ENCODE measurements at places on chromosomes 12 and 14.
A peak's percentile ranks its signal among the peaks of the same experiment; 100 is the strongest.

DNA sequence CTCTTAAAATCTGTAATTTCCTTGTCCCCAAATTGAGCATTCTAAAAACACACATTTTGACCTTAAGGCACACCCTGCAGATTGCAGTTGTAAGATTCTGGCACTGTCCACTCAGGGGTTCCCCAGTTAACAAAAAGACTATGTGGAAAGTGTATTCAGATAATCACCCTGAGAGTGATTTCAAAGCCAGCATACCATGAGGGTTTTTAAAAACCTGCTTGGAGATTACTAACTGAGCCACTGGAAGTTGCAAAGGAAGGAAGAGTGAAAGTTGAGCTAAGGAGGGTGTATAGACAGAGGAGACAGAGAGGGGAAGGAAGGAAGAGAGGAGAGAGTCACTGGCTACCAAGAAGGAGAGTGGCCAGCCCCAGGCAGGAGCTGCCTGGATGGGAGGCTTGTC, 82.6 kb downstream of the EML1 start:
- no peak for DNase-seq

DNA sequence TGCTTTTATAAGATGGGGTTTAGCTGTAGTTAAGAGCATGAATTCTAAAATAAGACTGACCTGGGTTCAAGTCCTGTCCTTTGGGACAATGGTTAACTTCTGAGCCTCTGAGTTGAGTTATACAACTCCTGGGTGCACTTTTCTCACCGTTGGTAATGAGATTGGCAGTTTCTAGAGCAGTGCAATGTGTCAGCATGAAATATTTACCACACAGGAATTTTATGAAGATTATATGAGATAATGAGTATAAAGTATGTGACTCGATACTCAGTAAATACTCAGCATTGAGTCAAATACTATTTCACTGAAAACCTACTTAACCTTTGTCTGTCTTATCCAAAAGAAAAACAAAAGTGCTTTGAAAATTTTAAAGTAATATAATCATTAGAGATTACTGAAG, 214.2 kb downstream of the CPNE8 start:
- DNase-seq, result no peak

DNA sequence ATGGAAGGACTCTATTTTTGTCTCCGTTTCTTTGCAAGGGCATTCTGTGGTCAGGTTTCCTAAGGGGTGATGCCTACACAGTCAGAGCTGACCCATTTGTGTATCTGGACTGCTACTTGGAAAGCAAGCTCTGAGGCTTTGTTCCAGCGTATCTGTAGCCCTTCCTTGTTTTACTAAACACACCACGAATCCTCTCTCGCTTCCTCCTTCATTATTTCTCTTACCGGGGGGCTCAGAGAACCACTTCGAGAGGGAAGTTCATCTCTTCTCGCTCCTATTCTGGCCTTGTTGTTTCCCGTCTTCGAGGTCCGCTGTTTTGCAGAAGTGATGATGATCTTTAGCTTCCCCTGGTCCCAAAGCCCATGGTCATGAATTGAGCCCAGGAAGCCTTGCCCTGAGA, 164.7 kb downstream of the SSPN start:
- DNase-seq, result no peak

DNA sequence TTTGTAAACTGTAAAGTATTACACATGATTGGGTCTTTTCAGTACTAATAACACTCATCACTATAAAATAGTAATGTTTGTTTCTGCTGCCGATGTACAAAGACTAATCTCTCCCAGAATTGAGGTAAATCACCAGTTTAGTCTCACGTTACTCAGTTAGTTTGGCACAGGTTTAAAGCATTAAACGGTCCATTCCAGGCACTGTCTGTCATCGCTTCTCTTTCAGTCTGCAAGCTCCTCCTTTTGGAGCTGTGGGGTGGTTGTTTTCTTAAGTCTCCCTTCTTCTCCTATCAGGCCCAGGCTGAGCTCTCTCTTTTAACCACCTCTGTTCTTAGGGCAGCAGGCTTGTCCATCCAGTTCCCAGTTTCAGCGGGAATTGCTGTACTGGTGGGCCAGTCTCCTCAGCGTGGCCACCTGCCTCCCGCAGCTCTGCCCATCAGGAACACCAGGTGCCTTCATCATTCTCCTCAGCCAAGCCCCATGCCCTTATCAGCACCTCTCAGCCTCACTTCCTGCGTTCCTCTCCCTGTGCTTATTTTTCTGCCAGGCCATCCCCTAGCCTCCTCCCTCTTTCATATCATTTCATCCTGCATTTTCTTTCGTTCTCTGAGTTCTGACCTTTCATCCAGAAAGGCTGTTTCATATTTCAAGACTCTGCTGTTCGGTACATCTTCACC, 149.0 kb downstream of the TGFB3 start:
- DNase-seq, result no peak

DNA sequence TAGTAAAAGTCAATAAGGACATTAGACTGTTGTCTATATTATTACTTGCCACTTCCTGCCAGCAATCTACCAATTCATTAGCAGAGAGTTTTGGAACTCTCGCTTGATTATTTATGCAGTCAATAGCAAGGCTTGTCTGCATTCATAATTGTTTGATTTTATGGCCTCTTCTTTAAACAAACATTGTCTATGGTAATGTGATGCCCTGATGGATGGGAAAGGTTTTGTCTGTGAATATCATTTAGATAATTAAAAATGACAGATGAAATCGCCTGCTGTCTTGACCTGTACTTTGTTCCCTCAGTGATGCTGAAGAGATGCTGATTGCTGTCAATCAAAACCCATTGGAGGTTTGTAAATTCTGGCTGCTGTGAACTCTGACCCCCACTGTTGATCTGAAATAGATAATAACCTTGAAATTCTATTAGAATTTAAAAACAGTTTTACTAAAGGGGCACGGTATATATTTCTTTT, 455.3 kb downstream of the NPAS3 start:
- no peak for DNase-seq

GRCh38 chr12:121774968-121775474, 18.5 kb downstream of the RHOF start:
- DNase-seq, result no peak

DNA sequence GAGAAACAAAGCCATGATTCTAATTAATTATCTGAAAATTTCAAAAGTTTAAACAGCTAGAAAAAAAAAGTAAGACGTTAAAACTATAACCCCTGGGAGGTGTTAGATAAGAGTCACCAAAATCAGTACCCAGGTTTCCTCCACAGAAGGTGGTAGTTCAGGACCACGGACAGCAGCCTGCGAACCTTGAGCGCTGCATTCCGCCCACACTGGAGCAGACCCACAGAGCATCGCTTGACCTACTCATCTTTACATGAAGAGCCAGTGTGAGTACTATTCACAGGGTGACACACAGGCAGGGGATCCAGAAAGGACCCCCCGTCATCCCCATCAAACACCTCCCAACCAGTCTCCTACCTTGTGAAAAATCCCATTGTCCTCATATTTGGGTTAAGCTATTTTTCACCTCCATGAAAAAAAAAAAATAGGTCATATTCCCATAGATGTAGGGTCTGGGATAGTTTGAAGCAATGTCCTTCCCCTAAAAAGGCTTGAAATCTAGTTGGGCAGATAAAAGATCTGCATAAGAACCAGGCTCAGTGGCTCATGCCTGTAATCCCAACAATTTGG, 8.8 kb upstream of the CHGA start:
- DNase-seq, result peak; percentile 69

- DNase-seq, result no peak
Measured at GRCh38 chr14:90201344-90201743, 55.0 kb upstream of the PSMC1 start.

DNA sequence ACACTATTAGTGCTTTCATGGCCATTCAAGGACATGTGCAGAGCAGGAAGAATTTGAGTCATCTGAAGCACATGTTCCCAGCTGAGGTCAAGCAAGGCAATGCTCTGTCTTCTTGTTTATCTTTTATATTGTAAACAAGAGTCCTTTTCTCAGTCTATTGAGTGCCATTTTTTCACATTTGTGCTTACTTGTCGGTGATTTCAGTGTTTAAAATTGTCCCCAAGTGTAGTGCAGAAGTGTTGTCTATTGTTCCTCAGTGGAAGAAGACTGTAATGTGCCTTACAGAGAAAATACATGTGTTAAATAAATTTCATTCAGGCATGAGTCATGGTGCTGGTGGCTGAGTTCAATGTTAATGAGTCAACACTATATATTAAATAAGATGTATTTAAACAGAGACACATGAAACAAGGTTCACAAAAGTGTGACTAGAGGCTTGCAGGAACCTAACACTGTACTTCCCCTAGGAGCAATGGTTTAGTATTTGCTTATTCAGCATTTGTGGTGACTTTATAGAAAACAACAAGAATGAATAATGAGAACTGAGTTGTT, 391.1 kb downstream of the LRIG3 start:
- DNase-seq, result no peak

GRCh38 chr12:130253866-130254265, 83.8 kb upstream of the PIWIL1 start:
- DNase-seq, result no peak

- DNase-seq, result no peak
Measured at GRCh38 chr14:60294411-60295069, 45.5 kb downstream of the PPM1A start.

DNA sequence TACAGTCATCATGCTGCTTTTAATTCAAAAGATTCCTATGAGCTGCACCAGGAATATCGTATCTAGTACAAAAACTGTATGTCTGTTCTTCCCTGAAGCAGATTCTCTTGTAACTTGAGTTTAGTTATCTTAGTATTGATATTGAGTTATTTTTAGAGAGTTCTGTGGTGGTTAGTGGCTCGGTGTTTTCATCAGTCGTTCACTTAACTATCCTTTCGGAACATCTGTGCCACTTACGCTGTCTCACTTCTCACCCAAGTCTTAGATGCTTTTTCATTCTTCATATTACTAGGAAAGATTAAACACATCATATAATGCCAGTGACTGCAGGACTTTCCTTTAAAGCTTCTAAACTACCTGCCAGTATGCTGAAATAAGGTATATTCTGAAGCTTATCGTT, 251.0 kb downstream of the FBXL14 start:
- DNase-seq, result no peak

- no peak for DNase-seq
Measured at GRCh38 chr14:68947802-68948201, 31.3 kb downstream of the ACTN1 start.

- no peak for DNase-seq
Measured at GRCh38 chr12:62214846-62215245, 45.4 kb upstream of the USP15 start.

DNA sequence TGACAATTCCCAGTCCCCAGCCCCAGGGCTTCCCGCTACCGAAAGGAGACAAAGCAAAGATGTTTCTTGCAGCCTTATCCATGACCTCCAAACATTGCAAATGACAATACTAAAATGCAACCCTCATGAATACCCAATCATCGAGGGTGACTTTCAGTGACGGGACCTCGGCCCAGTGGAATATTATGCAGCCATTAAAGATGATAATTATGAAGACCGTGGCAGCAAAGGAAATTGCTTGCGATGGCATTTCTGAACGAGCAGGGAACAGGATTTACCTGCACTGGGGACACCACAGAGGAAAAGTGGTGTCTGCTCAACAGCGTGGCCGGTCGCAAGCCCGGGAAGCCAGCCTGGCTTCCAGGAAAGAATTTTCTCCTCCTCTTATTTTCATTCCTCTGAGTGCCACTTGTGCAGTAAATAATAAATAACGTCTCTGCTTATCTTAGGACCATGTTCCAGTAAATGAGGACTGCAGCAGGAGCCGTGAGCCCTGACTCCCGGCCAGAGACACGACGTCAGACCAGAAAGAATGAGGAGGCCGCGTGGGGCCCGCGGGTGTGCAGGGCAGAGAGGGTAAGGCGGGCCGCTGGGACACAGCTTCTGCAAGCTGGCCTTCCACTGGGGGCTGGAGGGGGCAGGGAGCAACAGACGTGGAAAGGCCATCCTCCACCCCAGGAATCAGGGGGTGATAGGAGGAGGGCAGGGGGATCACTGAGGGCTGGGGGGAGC, 6.6 kb downstream of the C14orf180 start:
- no peak for DNase-seq

DNA sequence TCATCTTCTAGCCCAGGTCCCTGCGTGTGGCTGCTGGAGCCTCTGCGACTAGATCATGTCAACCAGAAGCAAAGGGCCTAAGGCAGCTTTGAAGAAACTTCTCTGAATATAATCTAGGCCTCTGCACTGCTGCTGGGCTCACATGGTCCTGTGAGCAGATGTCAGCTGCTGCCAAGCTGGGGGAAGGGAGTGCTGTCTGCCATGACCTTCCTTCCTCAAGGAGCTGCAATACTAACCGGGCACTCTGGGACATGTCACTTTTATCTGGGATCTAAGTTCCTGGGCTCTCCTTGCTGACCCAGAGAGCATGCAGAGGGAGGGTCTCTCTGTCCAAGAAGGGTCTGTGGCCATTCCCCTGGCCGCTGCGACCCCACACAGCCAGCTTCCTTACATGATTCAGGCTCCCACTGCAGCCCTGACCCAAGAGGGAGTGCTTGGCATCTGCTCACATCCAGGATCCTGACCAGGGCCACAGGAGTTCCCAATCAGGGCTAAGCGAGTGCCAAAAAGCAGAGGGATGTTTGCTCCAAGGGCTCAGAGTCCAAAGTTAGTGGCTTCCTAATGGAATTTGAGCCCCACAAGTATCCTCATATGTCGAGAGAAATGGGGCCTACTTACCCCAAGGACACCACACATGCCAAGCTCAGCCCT, 74.0 kb downstream of the PLEKHG3 start:
- DNase-seq, result no peak

- DNase-seq, result no peak
Measured at GRCh38 chr14:84688297-84689025, 841.5 kb upstream of the FLRT2 start.

DNA sequence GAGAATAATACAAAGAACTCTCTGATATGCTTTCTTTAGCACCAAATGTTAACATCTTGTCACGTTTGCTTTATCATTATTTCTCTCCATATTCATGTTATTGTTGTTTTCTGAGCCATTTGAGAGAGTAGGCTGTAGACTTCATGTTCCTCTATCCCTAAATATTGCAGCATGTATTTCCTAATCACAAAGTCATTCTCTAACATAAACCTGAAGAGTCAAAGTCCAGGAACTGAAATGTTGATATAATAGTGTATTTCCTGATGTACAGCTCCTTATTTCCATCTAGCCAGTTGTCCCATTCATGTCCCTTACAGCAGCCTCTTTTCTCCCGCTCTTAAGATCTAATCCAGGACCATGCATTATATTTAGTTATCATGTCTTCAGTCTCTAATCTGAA, 72.8 kb downstream of the SPATS2 start:
- no peak for DNase-seq

GRCh38 chr12:67052981-67053380, 216.2 kb upstream of the CAND1 start:
- DNase-seq, result no peak

- DNase-seq, result no peak
Measured at GRCh38 chr14:104975481-104976197, 2.5 kb downstream of the AHNAK2 start.

- DNase-seq, result no peak
Measured at GRCh38 chr12:54059668-54060067, 6.0 kb downstream of the HOXC4 start.

DNA sequence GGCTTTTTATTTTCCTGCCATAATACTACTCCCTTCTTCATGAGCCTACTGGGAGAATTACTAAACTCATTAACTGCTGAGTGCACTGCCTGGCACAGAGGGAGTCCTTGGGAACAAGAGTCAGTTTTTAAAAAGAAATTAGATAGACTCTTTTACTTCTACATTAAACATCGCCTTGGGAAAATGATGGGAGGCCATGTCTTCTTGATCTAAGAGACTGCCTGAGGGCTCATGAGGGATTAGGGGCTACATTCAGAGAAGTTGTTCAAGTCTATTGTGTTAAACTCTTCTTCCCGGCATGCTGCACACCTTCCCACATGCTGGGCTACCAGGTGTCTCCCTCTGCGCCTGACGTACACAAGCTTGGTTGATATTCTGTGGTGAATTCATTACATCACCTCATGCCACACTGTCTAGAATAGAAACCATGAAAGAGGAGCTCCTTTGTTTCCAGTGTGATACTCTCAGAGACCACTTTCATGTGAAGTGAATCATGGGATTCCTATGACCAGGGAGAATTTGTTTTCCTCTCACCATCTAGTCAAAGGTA, 1422.3 kb downstream of the AACS start:
- no peak for DNase-seq

Measured in activated effector memory CD4-positive, alpha-beta T cell treated with anti-CD3 and anti-CD28 coated beads, Interleukin-2, amount 50 U/mL, for 16 hours (primary cell).